ENCODE measurements at places on chromosomes 6 and 20.
A peak's percentile ranks its signal among the peaks of the same experiment; 100 is the strongest.

GRCh38 chr20:19903168-19903811 lies 113.9 kb upstream of the NAA20 start:
- DNase-seq = no peak

GRCh38 chr6:319177-320131 lies 27.2 kb downstream of the DUSP22 start:
- no peak for DNase-seq

DNA sequence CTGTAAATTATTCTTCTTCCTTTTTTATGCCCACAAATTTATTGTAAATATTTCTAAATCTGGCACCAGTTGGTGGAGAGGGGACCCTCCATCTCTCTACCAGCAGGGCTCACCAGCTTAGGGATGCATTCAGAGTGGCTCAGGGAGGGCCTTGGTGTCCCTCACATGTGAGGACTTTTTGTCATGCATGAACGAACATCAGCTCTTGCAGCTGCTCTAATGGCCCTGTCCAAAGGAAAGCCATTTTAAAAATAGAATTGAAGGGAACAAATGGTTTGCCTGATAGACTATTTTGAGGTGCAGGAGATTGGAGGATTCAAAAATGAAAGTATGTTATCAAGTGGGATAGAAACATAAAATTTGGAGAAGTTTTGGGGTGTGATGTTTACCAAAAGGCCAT lies 37.5 kb upstream of the KLHL31 start:
- DNase-seq = no peak

DNA sequence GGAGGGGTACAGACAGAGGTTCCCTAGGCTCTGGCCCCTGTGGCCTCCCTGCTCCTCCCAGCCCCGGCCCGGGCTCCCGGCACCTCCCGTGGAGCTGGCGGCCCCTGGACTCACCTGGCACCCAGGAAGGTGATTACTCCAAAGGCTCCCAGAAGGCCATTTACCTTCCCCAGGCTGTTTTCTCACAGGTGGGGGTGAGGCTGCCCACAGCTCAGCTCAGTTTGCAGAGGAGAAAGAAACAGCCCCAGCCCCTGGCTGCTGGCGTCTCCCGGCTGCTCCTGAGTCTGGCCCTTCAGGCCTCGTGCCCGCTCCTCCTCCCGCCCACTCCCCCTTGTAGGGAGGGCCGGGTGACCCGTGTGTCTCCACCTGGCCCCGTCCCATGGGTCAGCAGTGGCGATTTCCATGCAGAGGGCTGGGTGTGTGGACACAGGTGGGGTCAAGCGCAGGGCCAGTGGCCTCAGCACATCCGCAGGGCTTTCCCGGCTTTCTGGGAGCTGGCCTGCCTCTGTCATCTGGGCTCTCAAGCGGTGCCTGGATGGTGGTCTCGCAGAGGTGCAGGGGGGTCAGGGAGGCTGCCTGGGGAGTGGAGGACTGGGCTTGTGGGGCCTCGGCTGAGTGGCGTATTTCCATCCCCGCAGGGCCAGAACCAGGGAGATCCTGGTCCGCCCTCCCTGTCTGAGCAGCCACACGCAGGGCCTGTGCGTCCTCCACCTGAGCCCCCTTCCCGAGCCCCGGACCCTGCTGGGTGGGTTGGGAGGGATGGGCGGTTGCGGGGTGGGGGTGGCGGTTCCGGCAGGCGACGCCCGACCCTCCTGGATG lies 20.2 kb upstream of the GATA5 start:
- DNase-seq = no peak

- no peak for DNase-seq
Observed at GRCh38 chr6:3741477-3741871, 10.0 kb downstream of the PXDC1 start.

GRCh38 chr20:57195469-57196100 lies 70.9 kb downstream of the BMP7 start:
- DNase-seq = no peak

- DNase-seq = peak; percentile 29
Observed at GRCh38 chr6:106381881-106382280, 21.4 kb downstream of the CRYBG1 start.

- DNase-seq = no peak
Observed at GRCh38 chr6:46376562-46377061, 114.6 kb downstream of the RCAN2 start.

DNA sequence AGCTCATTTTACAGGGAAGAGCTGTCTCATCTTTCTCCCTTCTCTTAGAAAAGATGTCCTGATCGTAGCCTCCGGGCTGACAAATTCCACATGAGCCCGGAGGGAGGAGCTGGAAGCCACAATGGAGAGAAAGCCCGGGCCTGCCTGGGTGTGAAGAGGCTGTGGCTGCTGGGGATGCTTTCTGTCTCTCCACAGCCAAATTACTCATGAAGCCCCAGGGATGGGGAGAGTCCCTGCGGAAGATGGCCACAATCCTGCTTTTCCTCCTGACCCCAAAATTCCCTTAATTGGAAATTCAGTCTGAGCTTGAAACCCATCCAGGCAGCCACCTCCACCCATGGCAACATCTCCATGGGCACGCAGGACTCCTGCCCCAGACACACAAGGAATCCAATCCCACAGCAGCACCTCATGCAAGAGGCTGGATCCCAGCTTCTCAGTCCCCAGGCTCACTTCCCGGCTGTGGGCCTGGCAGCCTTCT lies 32.4 kb downstream of the JPH2 start:
- no peak for DNase-seq
